ENCODE measurements at places on chromosomes 16 and 17.

DNA sequence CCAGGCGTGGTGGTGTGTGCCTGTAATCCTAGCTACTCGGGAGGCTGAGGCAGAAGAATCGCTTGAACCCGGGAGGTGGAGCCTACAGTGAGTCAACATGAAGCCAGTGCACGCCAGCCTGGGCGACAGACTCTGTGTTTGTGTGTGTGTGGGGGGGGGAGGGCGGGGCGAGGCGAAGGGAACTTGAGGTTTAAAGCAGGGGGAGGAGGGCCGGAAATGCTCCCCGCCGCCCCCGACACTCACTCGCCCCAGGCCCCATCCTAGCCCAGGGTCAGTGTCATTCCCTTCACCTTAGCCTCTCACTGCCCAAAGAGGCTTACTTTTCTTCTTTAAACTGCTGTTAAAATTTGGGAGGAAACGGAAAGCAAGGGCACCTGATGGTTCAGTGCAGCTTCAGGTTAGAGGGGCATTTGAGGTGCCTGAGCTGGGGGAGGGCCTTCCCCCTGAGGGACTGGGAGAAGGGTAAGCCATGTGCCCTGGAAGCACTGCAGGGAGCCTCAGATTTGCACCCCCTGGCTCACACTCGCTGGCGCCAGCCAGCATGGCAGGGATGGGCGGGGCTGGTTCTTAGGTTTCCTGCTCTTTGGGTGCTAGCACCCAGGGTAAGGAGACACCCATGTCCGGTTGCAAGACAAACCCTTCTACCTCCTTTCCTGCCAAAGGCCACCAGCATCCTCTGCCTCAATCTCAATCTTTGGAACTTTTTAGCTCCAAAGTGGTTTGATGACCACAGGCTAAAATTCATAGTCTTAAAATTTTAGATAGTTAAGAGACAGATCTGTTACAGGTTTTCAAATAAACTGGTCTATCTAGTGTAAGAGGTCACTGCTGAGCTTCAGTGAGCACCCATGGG, 2.2 kb upstream of the LIMD2 start:
- peak; percentile 41 for DNase-seq

GRCh38 chr16:85611194-85611443, 2.0 kb upstream of the GSE1 start:
- no peak for DNase-seq

DNA sequence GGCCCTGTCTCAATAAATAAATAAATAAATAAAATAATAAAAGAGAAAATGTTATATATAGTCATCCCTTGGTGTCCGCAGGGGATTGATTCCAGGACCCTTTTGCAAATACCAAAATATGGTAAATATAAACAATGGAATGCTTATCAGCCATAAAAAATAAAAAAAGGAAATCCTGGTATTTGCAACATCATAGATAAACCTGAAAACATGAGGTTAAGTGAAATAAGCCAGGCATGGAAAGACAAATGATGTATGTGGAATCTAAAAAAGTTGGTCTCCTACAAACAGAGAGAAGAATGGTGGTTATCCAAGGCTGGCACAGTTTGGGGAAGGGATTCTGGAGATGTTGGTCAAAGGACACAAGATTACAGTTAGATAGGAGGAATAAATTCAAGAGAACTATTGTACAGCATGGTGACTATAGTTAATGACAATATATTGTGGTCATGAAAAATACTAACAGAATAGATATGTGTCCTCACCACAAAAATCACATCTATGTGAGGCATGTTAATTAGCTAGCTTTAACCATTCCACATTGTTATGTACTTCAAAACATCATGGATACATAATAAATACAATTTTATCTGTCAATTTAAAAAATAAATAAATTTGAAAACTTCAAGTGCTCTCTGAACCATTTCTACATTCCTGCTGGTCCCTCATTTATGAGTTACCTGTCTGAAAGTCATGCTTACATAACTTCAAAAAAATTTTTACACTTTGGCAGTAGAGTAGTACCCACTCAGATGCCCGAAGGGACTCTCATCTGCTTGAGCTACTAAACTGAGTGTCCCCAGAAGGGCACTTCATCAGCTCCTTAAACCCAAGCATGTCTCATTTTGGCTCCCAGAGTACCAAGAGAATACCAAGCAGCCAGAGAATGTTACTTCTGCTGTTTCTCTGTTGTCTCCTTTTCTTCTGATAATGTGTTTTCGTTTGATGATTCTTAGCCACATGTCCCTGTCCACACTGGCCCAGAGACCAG, 26.6 kb downstream of the N4BP1 start:
- no peak for DNase-seq

DNA sequence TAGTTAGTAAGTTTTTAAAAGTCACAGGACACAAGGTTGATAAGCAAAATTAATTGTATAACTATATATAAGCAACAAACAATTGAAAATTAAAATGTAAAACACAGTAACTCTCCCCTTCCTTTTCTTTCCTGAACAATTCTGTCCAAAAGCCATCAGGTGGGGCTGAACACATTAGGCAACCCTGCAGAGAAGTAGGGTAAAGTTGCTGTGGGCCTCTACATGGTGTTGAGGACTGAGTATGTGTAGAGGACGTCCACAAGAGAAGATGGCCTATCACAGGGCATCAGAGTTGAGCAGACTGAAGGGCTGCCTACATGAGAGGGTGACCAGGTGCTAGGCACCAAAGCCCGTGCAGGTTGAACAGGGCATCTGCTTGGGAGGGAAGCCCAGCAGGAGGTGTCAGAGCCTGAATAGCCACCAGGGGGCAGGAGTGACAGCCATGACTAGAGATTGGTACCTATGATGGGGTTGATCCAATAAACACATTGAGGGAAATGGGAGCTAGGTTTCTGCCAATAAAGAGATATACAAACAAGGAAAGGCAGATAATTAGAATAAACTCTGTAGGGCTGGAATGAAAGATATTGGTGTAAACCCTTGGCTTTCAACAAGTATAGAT, 415.1 kb downstream of the NPIPA8 start:
- DNase-seq, result peak; percentile 12

DNA sequence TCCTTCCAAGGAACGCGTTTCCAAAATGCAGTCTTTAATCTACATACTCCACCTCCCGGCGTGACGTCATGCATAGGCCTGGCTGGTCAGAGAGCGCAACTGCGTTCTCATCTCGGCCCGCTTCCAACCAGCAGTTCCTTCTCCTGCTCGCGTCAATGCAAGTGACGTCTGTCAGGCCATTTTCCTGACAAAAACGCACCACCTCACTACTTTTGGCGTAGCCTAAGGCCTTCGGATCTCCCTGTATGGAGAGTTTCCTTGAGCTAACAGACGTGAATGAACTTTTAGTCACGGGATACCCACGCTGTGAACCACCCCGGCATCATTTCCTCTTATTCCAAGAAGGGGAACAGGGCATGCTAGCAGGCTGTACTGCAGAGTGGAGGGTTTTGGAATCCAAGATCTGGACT, 25.0 kb downstream of the TEX14 start:
- DNase-seq, result no peak

- DNase-seq, result no peak
These were observed 3.1 kb upstream of the KRTAP3-2 start for GRCh38 chr17:41002814-41003213.

DNA sequence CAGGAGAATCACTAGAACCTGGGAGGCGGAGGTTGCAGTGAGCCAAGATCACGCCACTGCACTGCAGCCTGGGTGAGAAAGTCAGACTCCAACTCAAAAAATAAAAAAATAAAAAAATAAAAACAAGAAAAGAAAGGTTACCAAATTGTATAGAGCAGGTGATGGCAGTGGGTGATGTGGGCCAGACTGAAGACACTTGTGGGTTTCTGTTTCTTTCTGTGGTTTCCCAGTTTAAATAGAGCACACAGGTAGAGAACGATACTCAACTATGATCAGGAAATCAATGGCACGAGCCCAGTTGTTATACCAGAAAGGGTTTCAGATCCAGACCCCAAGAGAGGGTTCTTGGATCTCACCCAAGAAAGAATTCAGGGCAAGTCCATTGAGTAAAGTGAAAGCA, 32.6 kb downstream of the NUBP1 start:
- no peak for DNase-seq

DNA sequence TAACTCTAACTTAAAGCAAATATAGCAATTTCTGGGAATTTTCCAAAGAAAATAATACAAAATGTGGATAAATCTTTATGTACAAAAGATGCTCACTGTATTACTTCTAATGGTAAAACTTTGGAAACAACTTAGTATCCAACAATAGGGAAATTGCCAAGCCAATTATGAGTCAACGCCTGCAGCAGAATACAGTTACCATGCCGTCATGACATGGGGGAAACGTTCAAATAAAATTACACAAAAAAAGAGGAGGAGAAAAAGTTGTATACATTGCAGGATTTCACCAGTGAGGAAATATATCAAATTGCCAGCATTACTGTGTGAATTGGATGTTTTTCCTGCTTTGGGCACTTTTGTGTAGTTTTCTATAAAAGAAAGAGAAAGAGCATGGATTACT, 469.6 kb downstream of the SOX9 start:
- DNase-seq, result no peak
